Right renal pelvis (tissue), 4 donors: ENCODE measurements at places on chromosomes 6 and 20.

- DNase-seq = peak; percentile 16
Measured at GRCh38 chr6:136989571-136990241, 55.1 kb downstream of the IL20RA start.

DNA sequence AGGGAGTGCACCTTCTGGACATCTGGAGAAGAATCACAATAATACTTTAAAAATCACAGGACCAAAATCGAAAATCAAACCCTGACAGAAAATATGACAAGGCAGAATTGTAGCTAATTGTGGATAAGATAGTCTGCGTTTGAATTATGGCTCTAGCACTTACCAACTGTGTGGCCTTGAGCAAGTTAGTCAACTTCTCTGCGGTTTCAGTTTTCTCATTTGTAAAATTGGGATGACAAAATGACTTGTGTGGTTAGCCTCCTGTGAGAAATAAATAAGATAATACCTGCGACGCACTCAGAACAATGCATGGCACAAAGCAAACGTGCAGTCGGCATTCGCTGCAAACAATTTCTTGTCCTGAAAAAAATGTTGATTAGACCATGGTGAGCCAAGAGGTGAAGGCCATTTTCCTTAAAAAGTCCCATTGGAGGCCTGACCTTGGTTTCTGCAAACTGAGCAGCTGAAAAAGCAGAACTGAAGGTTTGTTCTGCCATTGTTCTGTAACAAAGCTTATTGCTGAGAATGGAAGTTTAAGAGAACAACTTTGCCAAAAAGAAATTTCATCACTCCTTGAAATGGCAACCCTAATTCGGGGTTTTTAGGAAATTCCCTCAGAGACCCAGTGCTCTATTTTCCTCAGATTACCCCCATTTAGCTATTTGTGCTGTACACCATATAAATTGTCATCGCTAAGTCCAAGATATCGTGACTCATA lies 266.3 kb downstream of the ERMARD start:
- no peak for DNase-seq

GRCh38 chr6:101640131-101640530 lies 246.6 kb downstream of the GRIK2 start:
- DNase-seq = no peak

GRCh38 chr6:138028893-138029292 lies 78.3 kb downstream of the PERP start:
- no peak for DNase-seq

DNA sequence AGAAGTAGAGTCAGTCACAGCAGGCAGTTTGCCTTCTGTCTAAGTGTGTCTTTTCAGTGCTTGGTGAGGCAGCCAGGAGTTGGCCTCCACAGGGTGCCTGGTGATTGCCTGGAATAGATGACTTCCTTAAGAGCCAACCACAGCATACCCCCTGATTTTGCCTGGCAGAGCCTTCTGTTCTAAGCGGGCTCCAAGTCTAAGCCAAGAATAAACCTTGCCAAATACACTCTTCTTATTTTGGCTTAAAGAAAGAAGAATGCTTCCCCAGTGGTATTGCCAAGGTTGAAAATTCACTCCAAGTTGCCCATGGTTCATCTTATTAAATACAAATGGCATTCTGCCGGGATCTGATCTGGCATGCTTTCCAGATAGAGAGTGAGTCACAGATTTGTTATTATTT lies 1424.8 kb upstream of the EYS start:
- no peak for DNase-seq

- no peak for DNase-seq
Measured at GRCh38 chr6:121639021-121639420, 203.6 kb downstream of the GJA1 start.
